ENCODE measurements at places on chromosomes 3 and 15.

DNA sequence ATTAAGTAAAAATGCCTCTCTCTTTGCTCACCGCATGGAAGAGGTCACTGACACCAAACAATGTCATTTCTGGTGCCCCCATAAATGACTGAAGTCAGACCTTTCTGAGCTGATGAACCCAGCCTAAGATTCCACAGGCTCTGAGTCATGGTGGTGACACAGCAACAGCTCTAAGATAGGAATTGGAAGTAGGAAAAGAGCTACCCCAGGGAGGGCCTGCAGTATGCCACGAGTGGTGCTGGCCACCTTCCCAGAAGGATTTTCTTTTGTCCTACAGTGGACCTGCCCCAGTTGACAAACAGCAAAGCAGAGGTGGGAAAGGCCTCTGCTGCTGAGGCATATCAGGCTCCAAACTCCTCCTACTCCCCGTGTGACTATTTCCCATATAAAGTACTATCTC, 208.1 kb downstream of the MINAR1 start:
- no peak for DNase-seq

GRCh38 chr3:61848885-61849284, 287.5 kb downstream of the PTPRG start:
- DNase-seq, result no peak

DNA sequence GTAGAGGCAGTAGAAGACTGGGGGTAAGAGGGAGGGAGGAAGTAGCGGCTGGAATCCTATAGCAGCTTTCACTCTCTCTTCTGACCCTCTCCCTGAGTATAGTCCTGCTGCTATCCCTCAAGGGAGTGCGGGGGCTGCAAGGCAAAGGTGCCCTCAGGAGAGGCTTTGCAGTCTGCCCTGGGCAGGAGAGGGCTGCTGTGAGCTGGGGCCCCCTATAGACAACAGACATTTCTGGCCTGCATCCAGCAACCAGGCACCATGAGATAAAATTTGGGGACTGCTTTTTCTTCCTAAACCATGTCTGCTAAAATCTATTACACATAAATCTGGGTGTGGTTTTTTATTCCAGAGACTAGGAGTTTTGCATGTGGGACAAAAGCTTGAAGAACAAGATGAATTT, 48.0 kb downstream of the SACM1L start:
- DNase-seq, result no peak

- DNase-seq, result no peak
Measured at GRCh38 chr3:198048445-198048844, 88.4 kb downstream of the LMLN start.

- no peak for DNase-seq
Measured at GRCh38 chr3:108345492-108346205, 49.3 kb downstream of the HHLA2 start.

- DNase-seq, result no peak
Measured at GRCh38 chr3:128480278-128480677, 12.7 kb downstream of the GATA2 start.

GRCh38 chr3:106797461-106797860, 579.8 kb upstream of the CCDC54 start:
- no peak for DNase-seq

DNA sequence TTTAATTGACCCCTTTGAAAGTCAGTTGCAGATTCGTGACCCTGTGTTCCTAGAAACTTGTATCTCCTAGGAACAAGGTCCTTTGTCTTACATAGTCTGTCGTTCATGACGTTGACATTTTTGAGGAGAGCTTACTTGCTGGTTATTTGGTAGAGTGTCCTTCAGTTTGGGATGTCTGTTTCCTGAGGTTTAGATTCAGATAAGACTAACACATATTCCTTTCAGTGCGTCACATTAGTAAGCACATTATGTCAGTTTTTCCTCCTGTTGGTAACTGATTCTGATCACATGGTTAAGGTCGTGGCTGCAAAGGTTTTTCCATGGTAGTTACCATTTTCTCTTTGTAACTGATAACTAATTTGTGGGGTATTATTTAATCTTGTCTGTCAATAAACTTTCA, 80.8 kb downstream of the PCCB start:
- DNase-seq, result peak; percentile 5

GRCh38 chr15:60656041-60656440, 177.1 kb upstream of the ICE2 start:
- DNase-seq, result no peak

GRCh38 chr3:14487086-14487485, 53.1 kb downstream of the GRIP2 start:
- no peak for DNase-seq

- no peak for DNase-seq
Measured at GRCh38 chr3:26406636-26407035, 215.9 kb upstream of the LRRC3B start.

DNA sequence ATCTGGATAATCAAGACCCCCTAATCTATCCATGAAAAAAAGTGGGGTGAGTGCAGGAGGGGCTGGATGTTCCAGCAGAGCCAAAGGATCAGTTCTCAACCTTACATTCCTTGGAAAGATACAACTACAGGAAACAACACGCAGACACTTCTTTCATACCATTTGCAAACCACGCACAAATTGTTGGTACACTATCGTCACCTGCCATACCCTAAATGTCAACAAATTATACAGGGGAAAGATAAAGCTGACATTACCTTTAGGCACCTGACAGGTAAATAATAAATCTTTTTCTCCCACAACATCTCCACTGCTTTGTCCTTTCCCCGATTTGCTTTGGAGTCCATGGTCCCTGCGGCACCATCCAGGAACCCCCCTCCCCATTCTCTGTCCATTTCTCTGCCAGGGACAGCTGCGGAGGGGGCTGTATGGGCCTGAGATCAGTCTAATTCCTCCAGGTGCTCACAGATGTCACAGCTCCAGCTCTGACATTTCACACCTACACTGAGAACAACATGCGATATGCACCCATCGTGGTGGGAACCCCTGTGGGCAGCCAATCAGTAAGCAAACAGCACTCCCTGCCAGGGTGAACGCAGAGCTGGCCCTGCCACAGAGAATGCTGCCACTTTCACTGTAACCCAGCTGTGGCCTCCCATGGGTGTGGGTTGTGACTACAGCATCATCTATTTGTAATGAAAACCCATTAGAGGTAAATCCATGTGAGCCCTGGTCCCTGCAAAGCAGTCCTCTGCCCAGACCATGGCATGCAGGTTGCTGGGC, 37.7 kb upstream of the BCL2L10 start:
- no peak for DNase-seq

DNA sequence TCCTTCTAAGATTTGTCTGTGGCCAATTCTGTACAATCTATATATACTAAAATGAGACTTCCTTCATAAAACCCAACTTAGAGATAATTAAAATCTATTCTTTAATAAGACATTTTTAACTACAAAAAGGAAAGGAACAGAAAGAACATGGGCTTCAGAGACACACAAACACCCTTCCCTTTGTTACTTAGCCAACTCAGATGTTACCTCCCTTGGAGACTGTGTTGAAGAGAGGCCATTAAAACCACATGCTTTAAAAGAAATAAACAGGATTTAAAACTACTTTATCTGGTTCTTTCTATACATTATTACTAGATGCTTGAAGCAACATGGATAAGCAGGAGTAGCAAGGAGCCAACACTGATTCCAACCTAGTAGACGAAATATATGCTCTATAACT, 42.0 kb downstream of the LRRFIP2 start:
- DNase-seq, result no peak

GRCh38 chr15:33737687-33738601, 230.4 kb upstream of the CHRM5 start:
- peak; percentile 46 for DNase-seq

- DNase-seq, result no peak
Measured at GRCh38 chr3:86654806-86655460, 336.0 kb downstream of the VGLL3 start.

- DNase-seq, result no peak
Measured at GRCh38 chr3:85576697-85577200, 618.0 kb downstream of the CADM2 start.

- DNase-seq, result no peak
Measured at GRCh38 chr15:84811828-84812227, 5.3 kb upstream of the ALPK3 start.

GRCh38 chr3:70006089-70006488, 6.6 kb downstream of the SAMMSON start:
- peak; percentile 39 for DNase-seq

GRCh38 chr15:97592778-97593177, 367.7 kb upstream of the ARRDC4 start:
- DNase-seq, result no peak

GRCh38 chr15:87228460-87228859, 1028.1 kb downstream of the NTRK3 start:
- no peak for DNase-seq

- no peak for DNase-seq
Measured at GRCh38 chr3:136947477-136947876, 10.3 kb upstream of the IL20RB start.

- no peak for DNase-seq
Measured at GRCh38 chr3:195447201-195447600, 4.4 kb upstream of the ACAP2 start.

GRCh38 chr3:49255112-49255511, 21.9 kb downstream of the C3orf62 start:
- peak; percentile 50 for DNase-seq

Data from hematopoietic multipotent progenitor cell (in vitro differentiated cells).